Thymus (tissue), 14 donors: ENCODE measurements at places on chromosomes 4 and X. TPM values are rescaled to one million over a fixed set of nuclear protein-coding genes. Genes with fewer than 3 reads are reported as not detected.

TRAM1L1 gene
- total RNA-seq = 1.4 TPM

ADRA2C gene
- 0.33 TPM for total RNA-seq

- no peak for DNase-seq
- H3K36me3 ChIP-seq = no peaks in the 10 kb centered on the region
- H3K27me3 ChIP-seq = no peaks in the 10 kb centered on the region
- H3K27ac ChIP-seq = no peak overlapping the region
- H3K4me3 ChIP-seq = no peak overlapping the region
Measured at GRCh38 chrX:110310000-110310790, 7.7 kb downstream of the AMMECR1 start.

VCX3B gene
- total RNA-seq = not detected

- DNase-seq = no peak
- no peak overlapping the region for H3K27ac ChIP-seq
- no peaks in the 10 kb centered on the region for H3K4me1 ChIP-seq
- no peaks in the 10 kb centered on the region for H3K36me3 ChIP-seq
Measured at GRCh38 chr4:177505171-177505615, 63.0 kb upstream of the AGA start.

DNA sequence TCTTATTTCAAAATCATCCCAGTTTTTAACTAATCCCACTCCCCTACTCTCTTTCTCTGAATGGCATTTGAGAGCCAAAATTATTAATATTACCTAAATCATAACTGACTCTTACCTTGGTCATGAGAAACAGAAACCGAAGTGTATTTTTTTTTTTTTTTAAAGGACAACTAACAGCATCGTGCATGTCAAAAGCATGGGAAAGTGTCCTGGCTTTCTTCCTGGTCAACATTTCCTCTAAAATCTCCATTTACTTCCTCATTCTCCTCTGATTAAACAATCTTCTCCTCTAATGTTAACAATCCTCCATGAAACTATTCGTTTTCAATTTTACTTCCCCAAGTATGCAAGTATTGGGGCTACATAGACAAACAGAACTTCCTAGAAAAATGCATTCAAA, 2.1 kb upstream of the STS start:
- peaks cover 35% of the 10 kb centered on the region for H3K4me1 ChIP-seq
- H3K4me3 ChIP-seq = peak overlapping the region; percentile 2
- no peak for DNase-seq
- H3K27ac ChIP-seq = no peak overlapping the region
- peaks cover 21% of the 10 kb centered on the region for H3K36me3 ChIP-seq
- H3K27me3 ChIP-seq = no peaks in the 10 kb centered on the region

GRCh38 chr4:54941994-54942552, 183.3 kb downstream of the KDR start:
- no peaks in the 10 kb centered on the region for H3K27me3 ChIP-seq
- peak overlapping the region; percentile 70 for H3K27ac ChIP-seq
- no peak overlapping the region for H3K4me3 ChIP-seq
- DNase-seq = peak; percentile 61

GRCh38 chr4:98626350-98626749, 32.1 kb downstream of the TSPAN5 start:
- H3K4me1 ChIP-seq = no peaks in the 10 kb centered on the region
- no peak overlapping the region for H3K4me3 ChIP-seq
- no peak for DNase-seq

PABPC1L2A gene
- total RNA-seq = not detected

DNA sequence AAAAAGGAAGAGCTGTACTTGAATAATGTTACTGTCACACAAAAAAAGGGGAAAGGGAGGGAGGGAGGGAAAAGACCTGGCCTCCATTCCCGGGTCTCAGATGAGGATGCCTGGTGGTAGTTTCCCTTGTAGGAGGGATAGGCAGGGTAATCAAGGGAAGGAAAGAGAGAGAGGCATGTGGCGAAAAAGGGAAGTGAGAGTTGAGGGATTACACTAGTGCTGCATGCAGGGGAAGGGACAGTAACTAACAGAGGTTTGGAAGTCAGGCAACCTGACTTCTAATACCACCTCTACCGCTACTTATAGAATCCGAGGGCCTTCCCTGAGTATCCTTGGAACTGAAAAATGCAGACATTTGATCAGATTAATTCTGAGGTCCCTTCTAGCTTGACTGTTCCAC, 821.7 kb upstream of the FTHL17 start:
- H3K36me3 ChIP-seq = no peaks in the 10 kb centered on the region
- no peak overlapping the region for H3K27ac ChIP-seq
- H3K27me3 ChIP-seq = no peaks in the 10 kb centered on the region
- DNase-seq = no peak
- no peaks in the 10 kb centered on the region for H3K4me1 ChIP-seq

DNA sequence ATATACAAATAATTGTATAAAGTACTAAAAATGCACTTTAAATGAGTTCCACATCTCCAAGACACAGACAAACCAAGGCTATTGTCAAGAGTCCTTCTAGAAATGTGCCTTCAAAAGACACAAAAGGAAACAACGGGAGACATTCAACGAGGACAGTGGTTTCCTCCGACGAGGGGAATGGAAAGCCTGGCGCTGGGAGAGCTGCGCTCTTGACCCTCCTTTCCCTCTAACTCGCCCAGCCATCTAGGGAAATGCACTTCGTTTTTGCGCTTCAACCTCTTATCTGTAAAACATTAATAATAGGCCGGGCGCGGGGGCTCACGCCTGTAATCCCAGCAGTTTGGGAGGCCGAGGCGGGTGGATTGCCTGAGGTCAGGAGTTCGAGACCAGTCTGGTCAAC, 37.0 kb downstream of the ZFP42 start:
- no peaks in the 10 kb centered on the region for H3K4me1 ChIP-seq
- no peaks in the 10 kb centered on the region for H3K36me3 ChIP-seq
- H3K27me3 ChIP-seq = no peaks in the 10 kb centered on the region
- no peak overlapping the region for H3K4me3 ChIP-seq
- no peak for DNase-seq

DNA sequence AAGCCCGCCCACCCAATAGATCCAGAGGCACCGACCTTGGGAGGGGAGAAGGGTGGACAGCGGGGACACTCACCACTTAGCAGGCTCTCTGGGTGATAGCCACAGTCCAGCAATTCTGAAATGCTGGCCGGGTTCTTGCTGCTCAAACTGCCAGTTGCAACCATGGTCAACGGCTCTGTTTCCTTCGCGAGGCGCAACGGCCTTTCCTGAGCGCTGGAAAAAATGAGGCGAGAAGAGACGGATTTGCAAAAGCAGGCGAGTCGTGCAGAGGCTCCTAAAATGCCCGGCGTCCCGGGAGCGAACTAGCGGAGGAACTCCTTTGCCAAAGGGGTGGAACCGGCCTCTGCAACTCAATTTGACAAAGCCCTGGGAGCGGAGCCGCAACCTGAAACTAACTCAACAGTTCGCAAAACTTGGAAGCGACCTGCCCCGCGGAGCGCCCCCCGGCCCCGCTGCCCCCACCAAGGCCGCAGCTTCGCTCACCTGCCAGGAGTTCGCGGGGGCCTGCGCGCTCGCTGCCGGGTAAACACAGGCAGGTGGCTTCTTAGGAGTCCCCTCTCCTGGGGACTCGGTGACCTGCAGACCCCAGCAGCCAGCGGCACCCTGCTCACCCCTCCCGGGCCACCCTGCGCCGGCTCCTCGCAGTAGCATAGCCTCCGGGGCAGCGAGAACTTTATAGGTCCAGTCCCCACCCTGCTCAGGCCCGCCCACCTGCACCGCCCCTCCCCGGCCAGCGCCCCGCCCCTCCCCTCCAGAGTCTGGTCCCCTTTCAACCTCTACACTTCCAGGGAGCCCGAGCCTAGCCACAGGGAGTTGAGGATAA, at the start of gene DDIT4L:
Gene DDIT4L (minus strand): TSS at position 649 of the 823 bp plus-strand sequence. CDS start 485 bp downstream, at position 164.
- peak within 1 kb of the TSS; percentile 51 for H3K4me3 ChIP-seq
- H3K4me1 ChIP-seq = peaks cover 5% of the 10 kb centered on the region
- no peaks in the 10 kb centered on the region for H3K36me3 ChIP-seq
- H3K27me3 ChIP-seq = no peaks in the 10 kb centered on the region
- no peak for DNase-seq
- H3K27ac ChIP-seq = no peak within 1 kb of the TSS

CDX4 gene
- total RNA-seq = not detected

DNA sequence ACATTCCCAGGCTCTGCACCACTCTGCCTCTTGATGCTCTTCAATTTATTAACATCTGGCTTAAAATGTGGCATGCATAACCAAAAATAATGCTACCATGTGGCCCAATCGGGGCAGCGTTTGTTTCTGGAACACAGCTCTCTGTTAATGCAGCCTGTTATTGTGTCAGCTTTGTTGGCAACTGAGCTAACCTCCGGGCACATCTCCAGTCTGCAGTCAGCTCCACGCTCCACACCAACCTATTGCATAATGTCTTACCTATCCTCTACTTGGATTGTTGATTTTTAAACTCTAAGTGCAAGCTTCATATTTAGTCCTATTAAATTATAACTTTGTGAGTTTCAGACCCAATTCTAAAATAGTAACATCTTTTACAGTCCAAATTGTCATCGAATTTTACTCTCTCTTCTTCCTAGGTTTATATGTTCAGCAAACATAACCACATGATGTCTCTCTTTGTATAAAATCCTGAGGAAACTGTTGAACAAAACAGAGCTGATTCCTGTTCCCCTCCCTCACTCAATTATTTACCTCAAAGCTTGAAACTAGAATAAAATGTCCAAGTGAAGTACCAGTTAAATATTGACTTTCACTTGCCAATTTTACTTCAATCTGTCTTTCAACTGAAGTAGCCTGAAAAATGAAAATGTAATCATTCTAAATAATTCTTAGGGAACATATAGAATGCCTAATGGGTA, 92.2 kb upstream of the RAPGEF2 start:
- no peak overlapping the region for H3K4me3 ChIP-seq
- no peaks in the 10 kb centered on the region for H3K4me1 ChIP-seq
- DNase-seq = no peak
- H3K27ac ChIP-seq = no peak overlapping the region
- no peaks in the 10 kb centered on the region for H3K27me3 ChIP-seq

DNA sequence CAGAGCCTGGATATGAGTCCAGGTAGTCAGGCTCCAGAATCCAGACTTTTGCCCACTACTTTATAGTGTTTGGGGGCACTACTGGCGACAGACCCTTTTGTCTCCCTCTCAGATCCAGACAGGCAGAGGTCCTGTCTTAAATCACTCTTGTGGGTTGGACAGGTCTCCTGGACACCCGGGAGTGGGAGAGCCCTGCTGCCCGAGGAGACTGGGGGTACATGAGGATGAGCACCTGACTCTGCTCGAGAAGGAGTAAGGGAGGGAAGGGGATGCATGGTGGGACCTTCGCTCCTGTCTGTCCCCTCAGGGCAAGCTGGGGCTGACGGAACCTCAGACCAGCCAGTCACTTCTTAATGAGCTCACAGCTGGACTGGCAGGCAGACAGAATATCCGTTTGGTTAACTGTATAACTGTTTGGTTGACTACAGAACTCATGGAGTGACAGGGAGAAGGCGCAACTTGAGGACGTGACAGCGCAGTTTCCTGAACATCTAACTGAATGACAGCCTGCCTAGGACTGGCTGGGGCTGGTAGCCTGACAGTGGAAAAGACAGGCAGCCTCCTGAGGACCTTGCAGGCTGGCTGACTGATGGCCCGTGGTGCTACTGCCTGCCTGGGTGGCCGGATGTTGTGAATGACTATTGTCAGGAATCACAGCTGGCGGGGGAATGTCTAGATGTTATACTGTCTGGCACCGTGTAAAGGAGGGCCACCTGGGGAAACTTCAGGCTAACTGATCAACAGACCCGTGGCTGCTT, 1.6 kb upstream of the SUV39H1 start:
- peaks cover 8% of the 10 kb centered on the region for H3K36me3 ChIP-seq
- no peak for DNase-seq
- H3K27ac ChIP-seq = no peak overlapping the region

HTN1 gene
- total RNA-seq = 0.47 TPM

MSX1 gene
- total RNA-seq = 0.57 TPM

DNA sequence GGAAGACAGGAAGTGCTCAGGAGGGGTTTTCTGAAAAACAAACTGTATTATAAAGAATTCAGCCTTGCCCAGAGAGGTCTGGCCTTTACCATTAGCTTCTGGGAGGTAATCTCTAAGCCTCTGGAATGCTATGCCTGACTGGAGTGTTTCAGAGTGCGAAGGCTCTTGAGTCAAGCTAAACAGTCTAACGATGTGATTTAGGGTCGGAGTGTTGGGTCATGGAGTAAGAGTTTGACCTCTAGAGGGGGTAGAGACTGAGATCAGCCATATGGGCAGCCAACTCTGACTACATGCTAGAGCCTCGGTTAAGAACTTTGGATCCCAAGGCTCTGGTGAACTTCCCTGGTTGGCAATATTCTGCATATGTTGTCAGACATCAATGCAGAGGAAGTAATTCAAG, 15.0 kb downstream of the BOD1L1 start:
- no peak overlapping the region for H3K4me3 ChIP-seq
- no peak overlapping the region for H3K27ac ChIP-seq
- no peaks in the 10 kb centered on the region for H3K27me3 ChIP-seq
- peaks cover 32% of the 10 kb centered on the region for H3K36me3 ChIP-seq
- DNase-seq = no peak

FGF5 gene
- total RNA-seq = under 0.01 TPM

GRCh38 chr4:169485086-169485485, 127.3 kb downstream of the NEK1 start:
- no peak overlapping the region for H3K27ac ChIP-seq
- H3K36me3 ChIP-seq = no peaks in the 10 kb centered on the region
- no peak overlapping the region for H3K4me3 ChIP-seq
- H3K27me3 ChIP-seq = no peaks in the 10 kb centered on the region

- H3K4me1 ChIP-seq = no peaks in the 10 kb centered on the region
- H3K4me3 ChIP-seq = no peak overlapping the region
- no peaks in the 10 kb centered on the region for H3K36me3 ChIP-seq
- DNase-seq = no peak
- H3K27me3 ChIP-seq = no peaks in the 10 kb centered on the region
- no peak overlapping the region for H3K27ac ChIP-seq
Measured at GRCh38 chr4:88353324-88353723, 25.3 kb upstream of the HERC6 start.

DNA sequence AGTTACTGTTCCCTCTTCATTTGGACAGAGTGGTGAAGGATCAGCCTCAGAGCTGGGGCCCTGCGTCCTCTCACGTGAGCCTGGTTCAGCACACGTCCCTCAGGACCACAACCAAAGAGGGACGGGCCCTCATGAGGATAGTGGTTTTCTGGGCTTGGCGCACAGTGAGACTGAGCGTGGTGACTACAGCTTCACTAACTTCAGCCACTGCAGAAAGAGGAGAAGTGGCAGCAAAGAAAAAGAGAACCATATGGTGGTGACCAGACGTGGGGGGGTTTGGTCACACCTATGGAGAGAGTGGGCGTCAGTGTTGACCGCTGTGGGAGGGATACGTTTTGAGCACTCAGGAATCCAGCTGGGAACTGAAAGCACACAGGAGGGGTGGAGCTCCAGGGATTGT, 21.8 kb upstream of the TNIP3 start:
- H3K4me1 ChIP-seq = peaks cover 32% of the 10 kb centered on the region
- no peak overlapping the region for H3K27ac ChIP-seq
- no peak for DNase-seq
- H3K36me3 ChIP-seq = no peaks in the 10 kb centered on the region
- H3K4me3 ChIP-seq = no peak overlapping the region
- no peaks in the 10 kb centered on the region for H3K27me3 ChIP-seq

DNA sequence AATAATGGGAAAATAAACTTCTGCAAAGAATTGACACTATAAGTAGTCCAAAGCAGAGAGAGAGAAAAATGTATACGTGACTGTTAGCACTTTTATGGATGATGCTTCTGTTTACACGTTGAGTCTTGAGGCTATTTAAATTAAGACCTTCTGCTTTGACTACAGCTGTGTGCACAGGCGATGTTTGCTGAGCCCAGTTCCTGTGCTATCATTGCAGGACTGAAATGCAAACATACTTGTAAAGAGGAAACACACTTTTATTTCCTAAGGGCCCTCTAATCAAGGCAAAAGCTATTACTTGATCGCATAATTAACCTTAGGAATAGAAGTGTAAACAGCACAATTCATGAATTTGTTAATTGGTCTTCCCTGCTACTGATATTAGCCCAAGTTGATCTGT, 226.9 kb downstream of the FBXW7 start:
- no peak overlapping the region for H3K4me3 ChIP-seq
- DNase-seq = no peak
- H3K36me3 ChIP-seq = no peaks in the 10 kb centered on the region
- peaks cover 4% of the 10 kb centered on the region for H3K4me1 ChIP-seq
- no peaks in the 10 kb centered on the region for H3K27me3 ChIP-seq

ANAPC10 gene
- 36.5 TPM for total RNA-seq
